H1 (cell line): ENCODE measurements at places on chromosomes 16 and 17.

GRCh38 chr16:51048544-51048943 is 102.5 kb downstream of the SALL1 start:
- no peaks in the 10 kb centered on the region for H3K36me3 ChIP-seq
- no peaks in the 10 kb centered on the region for H3K4me1 ChIP-seq
- DNase-seq = no peak
- no peak overlapping the region for H3K4me3 ChIP-seq
- H3K27ac ChIP-seq = no peak overlapping the region
- no peaks in the 10 kb centered on the region for H3K27me3 ChIP-seq

- no peak overlapping the region for H3K27ac ChIP-seq
- no peaks in the 10 kb centered on the region for H3K27me3 ChIP-seq
- no peak for DNase-seq
- H3K36me3 ChIP-seq = no peaks in the 10 kb centered on the region
- no peaks in the 10 kb centered on the region for H3K4me1 ChIP-seq
Measured at GRCh38 chr17:70658317-70658716, 489.0 kb downstream of the KCNJ2 start.

DNA sequence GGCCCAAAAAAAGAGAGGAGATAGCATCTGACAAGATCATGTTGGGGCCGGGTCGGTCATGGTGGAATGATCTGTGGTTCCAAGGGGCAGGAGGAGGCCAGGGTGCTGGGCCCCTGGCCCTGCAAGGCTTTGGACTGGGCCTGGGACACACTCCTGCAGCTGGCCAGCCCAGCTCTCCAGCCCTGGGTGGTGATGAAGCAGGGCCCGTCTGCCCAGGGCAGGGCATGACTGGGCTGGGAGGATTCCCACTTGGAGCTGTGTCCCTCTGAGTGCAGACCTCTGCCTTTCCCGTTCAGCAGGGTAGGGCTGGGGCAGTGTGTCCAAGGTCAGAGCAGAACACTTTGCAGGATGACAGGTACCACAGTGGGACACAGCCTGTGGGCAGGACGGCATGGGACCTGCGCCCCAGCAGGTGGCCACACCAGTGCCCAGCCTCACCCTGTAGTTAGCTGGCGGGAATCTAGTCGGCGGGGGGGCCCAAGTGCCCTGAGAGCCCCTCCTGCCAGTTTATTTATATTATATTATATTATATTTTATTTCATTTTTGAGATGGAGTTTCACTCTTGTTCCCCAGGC is 27.6 kb upstream of the MYO15B start:
- H3K27ac ChIP-seq = no peak overlapping the region
- no peaks in the 10 kb centered on the region for H3K4me1 ChIP-seq
- H3K4me3 ChIP-seq = no peak overlapping the region
- H3K27me3 ChIP-seq = no peaks in the 10 kb centered on the region
- peaks cover 12% of the 10 kb centered on the region for H3K36me3 ChIP-seq
- no peak for DNase-seq

GRCh38 chr16:61887903-61888302 is 148.3 kb downstream of the CDH8 start:
- H3K27me3 ChIP-seq = no peaks in the 10 kb centered on the region
- H3K36me3 ChIP-seq = no peaks in the 10 kb centered on the region
- no peak overlapping the region for H3K4me3 ChIP-seq
- no peak overlapping the region for H3K27ac ChIP-seq

GRCh38 chr17:67624886-67625656 is 92.7 kb upstream of the NOL11 start:
- no peaks in the 10 kb centered on the region for H3K27me3 ChIP-seq
- no peak for DNase-seq
- H3K27ac ChIP-seq = no peak overlapping the region
- H3K36me3 ChIP-seq = no peaks in the 10 kb centered on the region
- no peaks in the 10 kb centered on the region for H3K4me1 ChIP-seq

DNA sequence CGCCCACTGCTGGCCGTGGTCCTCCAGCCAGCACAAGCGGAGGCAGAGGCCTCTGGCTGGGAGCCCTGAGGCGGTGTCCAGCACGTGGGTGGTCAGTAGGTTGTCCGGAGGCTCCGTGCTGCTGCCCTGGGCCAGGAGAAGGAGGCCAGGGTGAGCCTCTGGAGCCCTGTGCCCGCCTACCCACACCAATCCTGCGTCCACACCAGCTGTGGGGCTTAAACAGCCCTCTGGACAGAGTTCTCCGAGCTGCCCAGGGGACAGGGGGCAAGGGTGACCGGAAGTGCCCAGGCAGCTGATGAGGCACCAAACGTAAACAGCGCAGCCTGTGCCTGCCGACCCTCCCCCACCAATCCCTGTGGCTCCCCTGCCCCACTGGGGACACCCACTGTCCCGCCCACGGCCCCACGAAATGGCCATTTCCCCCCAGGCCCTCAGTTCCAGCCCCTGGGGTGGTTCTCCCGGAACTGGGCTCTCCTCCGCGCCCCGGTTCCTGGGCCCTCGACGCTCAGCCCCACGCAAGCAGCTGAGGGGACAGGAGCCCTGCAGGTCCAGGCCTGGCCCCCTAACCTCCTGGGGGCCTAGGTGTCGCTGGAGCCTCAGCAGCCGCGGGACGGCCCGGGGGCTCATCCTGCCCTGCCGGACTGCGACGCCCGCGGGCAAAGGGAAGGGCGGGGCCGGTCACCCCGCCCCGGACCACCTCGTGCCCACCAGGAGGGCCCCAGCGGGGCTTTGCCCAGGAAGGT is 27.9 kb upstream of the DBNDD1 start:
- DNase-seq = peak; percentile 88
- H3K27ac ChIP-seq = no peak overlapping the region
- H3K27me3 ChIP-seq = no peaks in the 10 kb centered on the region
- no peaks in the 10 kb centered on the region; the same call in 1 of the 2 replicates for H3K36me3 ChIP-seq

DNA sequence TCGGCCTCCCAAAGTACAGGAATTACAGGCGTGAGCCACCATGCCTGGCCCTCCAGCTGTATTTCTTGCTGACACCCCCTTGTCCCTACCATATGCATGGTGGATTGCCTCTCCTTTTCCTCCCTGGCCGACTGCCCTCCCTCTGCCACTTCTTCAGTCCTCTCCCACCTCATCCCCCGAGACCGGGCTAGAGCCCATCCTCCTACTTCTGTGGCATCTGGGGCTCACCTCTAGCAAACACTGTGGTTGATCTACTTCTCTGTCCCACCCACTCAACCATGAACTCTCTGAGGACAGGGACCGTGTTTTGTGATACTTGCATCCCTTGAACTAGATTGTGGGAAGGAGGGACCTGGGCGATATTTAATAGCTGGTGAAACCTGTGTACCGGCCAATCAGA is 7.5 kb upstream of the AXIN2 start:
- DNase-seq = no peak
- H3K4me1 ChIP-seq = peaks cover 12% of the 10 kb centered on the region
- H3K36me3 ChIP-seq = no peaks in the 10 kb centered on the region
- no peak overlapping the region for H3K4me3 ChIP-seq
- H3K27ac ChIP-seq = no peak overlapping the region
- H3K27me3 ChIP-seq = no peaks in the 10 kb centered on the region

- H3K27me3 ChIP-seq = no peaks in the 10 kb centered on the region; the same call in 1 of the 2 replicates
- H3K4me1 ChIP-seq = peaks cover 11% of the 10 kb centered on the region
- no peak for DNase-seq
- peaks cover 5% of the 10 kb centered on the region; the same call in 1 of the 2 replicates for H3K36me3 ChIP-seq
- no peak overlapping the region for H3K27ac ChIP-seq
Measured at GRCh38 chr17:45246861-45247428, 14.9 kb downstream of the SPATA32 start.

GRCh38 chr16:70442344-70442743 is 3.4 kb upstream of the ST3GAL2 start:
- H3K27ac ChIP-seq = no peak overlapping the region
- peaks cover 16% of the 10 kb centered on the region for H3K4me1 ChIP-seq
- H3K4me3 ChIP-seq = no peak overlapping the region
- H3K27me3 ChIP-seq = no peaks in the 10 kb centered on the region
- H3K36me3 ChIP-seq = no peaks in the 10 kb centered on the region

GRCh38 chr16:56777001-56777400 is 47.1 kb downstream of the NUP93 start:
- peaks cover 14% of the 10 kb centered on the region; the same call in 1 of the 2 replicates for H3K4me1 ChIP-seq
- H3K27ac ChIP-seq = no peak overlapping the region
- no peak overlapping the region for H3K4me3 ChIP-seq
- no peaks in the 10 kb centered on the region for H3K27me3 ChIP-seq

- H3K27ac ChIP-seq = no peak overlapping the region
- no peak overlapping the region for H3K4me3 ChIP-seq
- no peak for DNase-seq
- H3K4me1 ChIP-seq = no peaks in the 10 kb centered on the region
Measured at GRCh38 chr16:9177861-9178260, 86.4 kb downstream of the HAPSTR1 start.

DNA sequence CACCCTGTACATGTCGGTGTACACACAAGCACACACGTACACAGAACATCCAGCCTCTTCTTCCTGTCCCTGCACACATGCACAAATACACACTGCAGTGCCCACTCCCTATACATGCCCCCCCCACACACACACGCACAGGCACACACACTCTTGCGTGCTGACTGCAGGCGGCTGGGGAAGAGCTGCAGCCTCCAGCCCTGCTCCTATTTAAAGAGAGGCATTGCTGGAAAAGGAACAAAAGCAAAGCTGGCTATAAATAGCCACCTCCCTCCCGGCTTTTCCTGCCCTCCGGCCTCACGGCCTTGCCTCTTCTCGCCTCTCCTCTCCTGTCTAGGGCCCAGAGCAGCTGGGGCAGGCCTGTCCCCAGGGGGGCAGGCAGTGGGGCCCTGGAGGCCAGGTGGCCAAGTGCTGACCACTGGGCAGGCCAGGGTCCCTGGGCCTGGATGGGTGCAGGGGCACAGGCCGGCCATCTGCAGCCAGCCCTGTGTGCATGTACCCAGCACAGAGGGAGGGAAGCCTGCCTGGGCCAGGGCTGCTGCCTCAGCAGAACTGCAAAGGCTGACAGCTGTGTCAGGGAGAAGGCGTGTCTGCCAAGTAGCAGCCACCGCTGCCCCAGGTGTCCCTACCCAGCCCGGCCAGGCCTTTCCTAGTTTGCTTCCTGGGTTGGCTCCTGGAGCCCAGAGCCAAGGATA is 25.4 kb downstream of the RTN4RL1 start:
- no peak overlapping the region for H3K27ac ChIP-seq
- no peaks in the 10 kb centered on the region for H3K36me3 ChIP-seq
- peaks cover 8% of the 10 kb centered on the region for H3K27me3 ChIP-seq
- DNase-seq = no peak
- H3K4me1 ChIP-seq = peaks cover 18% of the 10 kb centered on the region
- no peak overlapping the region for H3K4me3 ChIP-seq

DNA sequence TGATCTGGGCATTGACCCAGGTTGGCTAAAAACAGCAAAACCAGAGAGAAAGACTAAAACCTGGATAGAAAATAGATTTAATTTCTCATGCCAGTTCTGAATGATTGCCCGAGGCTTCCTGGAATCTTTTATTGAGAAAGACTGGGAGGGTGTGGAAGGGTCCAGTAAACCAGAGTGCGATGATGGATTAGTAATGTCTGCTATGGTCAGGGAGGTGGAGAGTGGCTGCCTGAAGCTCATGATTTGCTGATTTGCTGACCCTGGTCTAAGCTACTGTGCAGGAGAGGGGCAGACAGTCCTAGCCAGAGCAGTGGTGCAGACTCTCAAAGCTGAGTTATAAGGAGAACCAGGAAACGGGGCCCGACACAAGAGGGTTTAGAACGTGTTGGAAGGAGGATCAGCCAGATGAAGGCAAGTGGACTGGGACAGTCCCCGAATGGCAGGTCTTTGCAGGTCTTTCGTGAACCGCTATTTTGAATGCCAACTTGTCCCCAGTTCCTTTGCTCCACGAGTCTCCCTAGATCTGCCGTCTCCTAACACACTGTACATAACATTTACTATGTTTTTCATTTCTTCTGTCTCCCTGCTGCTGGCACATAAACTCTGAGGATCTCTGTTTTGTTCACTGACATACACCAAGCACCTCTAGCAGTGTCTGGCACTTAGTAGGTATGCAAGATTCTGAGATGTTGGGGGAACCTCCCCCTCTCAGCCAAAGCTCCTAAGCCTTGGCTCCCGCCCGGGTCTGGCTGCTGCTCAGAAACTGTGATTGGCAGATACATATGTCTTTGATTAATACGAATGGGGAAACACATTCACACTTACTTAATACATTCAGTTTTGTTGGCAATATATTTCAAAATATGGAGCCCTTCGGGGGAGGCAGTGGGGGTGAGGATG is 237.3 kb upstream of the TNRC6C start:
- no peaks in the 10 kb centered on the region for H3K27me3 ChIP-seq
- DNase-seq = no peak
- H3K4me1 ChIP-seq = no peaks in the 10 kb centered on the region; the same call in none of the 2 replicates
- H3K36me3 ChIP-seq = no peaks in the 10 kb centered on the region
- no peak overlapping the region for H3K4me3 ChIP-seq

- H3K4me1 ChIP-seq = no peaks in the 10 kb centered on the region
- H3K4me3 ChIP-seq = no peak overlapping the region
- DNase-seq = no peak
- no peaks in the 10 kb centered on the region for H3K36me3 ChIP-seq
- no peak overlapping the region for H3K27ac ChIP-seq
Measured at GRCh38 chr16:5516115-5516514, 418.5 kb upstream of the EEF2KMT start.

- no peak overlapping the region for H3K4me3 ChIP-seq
- H3K4me1 ChIP-seq = no peaks in the 10 kb centered on the region
- no peak for DNase-seq
Measured at GRCh38 chr17:72359274-72359673, 238.5 kb downstream of the SOX9 start.

DNA sequence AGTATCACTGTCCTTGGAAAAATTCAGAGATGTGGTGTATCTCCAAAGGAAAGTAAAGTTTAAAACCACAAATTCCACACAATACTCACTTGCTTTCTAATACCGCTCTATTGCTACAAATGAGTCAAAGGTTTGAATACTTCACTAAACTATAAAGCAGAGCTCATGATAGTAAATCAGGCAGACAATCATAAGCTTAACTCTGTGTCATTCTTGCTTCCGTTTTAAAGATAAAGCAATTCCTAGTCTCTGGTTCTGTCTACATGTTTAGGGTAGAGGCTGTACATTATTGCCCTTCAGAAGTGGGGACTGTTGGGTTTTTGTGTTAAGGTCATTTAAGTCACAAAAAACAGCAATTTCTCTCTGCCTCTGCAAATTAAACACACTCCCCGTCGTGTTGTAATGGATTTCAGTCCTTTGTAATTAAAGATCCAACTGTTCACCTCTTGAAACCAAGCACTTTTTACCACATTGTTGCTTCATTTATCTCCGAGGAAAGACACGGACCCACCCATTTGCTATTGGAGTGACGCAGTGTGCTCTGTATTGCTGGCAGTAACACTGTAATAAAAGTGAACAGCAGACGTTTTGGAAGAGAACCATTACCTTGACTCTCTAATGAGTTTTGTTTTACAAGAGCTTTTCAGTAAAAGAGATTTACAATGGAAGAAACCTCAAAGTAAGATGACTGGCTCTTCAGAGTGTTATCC is 83.1 kb upstream of the CNTNAP4 start:
- no peak overlapping the region for H3K27ac ChIP-seq
- H3K4me1 ChIP-seq = peaks cover 5% of the 10 kb centered on the region; the same call in 1 of the 2 replicates
- H3K4me3 ChIP-seq = no peak overlapping the region
- no peak for DNase-seq

DNA sequence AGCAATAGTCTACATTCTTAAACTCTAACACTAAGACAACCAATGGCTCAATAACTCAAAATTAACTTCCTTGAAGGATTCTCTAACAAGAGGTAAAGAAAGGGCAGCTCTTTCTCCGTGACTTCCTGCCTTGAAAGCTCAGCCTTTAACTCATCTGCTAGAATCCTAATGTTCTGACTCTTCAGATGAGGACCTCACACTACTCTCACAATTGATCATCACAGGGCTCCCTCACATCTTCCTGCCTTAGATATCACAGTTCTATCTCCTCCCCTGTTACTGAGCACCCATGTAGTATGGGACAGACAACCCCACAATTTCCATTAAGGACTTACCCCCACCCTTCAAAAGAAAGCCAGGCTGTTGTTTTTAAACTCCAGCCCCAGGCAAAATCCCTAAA is 33.5 kb downstream of the SMURF2 start:
- H3K27ac ChIP-seq = no peak overlapping the region
- no peaks in the 10 kb centered on the region for H3K36me3 ChIP-seq
- no peaks in the 10 kb centered on the region for H3K4me1 ChIP-seq
- no peak for DNase-seq
